Activated CD8-positive, alpha-beta memory T cell treated with anti-CD3 and anti-CD28 coated beads for 4 hours (primary cell): ENCODE measurements at places on chromosomes 1 and 21.

DNA sequence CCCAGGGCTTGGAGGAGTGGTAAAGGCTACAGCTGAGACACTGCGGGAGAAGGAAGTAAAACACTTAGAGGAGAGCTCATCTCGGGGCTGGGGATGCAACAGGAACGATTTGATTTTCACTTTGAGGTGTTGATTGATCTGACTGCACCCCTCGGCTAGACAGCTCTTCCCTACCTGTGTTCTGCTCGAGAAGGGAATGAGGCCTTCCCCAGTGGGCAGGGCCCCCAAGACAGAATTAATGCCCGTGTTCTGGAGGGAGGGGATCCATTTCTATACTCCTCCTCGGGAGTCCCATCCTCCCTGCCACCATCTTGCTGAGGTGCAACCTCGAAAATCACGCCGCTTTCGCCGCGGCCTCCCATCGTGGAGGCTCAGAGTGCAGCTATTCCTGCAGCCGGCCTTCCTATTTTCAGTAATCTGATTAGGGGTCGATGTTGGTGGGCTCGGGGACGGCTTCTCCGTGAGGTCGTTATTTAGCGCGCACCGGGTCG lies 2.4 kb downstream of the ATP2B4 start:
- DNase-seq, result no peak

- no peak for DNase-seq
Measured at GRCh38 chr1:184389446-184389845, 2.6 kb downstream of the C1orf21 start.

- DNase-seq, result no peak
Measured at GRCh38 chr1:59155351-59155750, 141.5 kb upstream of the FGGY start.

- no peak for DNase-seq
Measured at GRCh38 chr1:78088486-78088885, 42.7 kb downstream of the GIPC2 start.

GRCh38 chr1:211643324-211644212 lies 31.9 kb downstream of the NEK2 start:
- no peak for DNase-seq

GRCh38 chr1:91153341-91153740 lies 131.5 kb upstream of the ZNF644 start:
- DNase-seq, result no peak

GRCh38 chr1:53559391-53559815 lies 100.2 kb downstream of the DMRTB1 start:
- DNase-seq, result no peak

- DNase-seq, result no peak
Measured at GRCh38 chr1:158579733-158580132, at the start of gene OR10X1. Gene OR10X1 (minus strand): TSS chr1:158579899. CDS start chr1:158579899, 0 bp downstream.

- no peak for DNase-seq
Measured at GRCh38 chr1:248239478-248239877, 8.3 kb downstream of the OR2M4 start.

DNA sequence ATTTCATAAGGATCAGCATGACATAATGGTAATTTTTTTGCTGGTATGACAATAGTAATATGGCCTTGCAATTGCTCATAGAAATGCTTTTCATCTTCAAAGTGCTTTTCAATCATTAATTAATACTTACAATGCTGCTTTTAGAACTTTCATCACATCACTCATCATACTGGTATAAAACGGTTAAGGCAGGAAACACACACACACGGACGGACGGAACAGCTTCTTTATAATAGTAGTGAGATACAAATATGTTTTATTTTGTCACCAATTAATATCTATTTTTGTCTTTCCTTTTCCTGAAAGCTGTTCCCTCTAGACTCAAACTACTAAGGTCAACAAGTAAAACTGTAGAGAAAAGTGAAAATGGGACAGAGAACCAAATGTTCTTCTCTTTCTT lies 353.9 kb upstream of the PKN2 start:
- no peak for DNase-seq

GRCh38 chr1:39332291-39332690 lies 127.8 kb downstream of the MACF1 start:
- DNase-seq, result no peak

GRCh38 chr1:16011936-16012589 lies 5.8 kb downstream of the HSPB7 start:
- DNase-seq, result no peak

- no peak for DNase-seq
Measured at GRCh38 chr1:101769520-101769919, 227.2 kb downstream of the OLFM3 start.

- no peak for DNase-seq
Measured at GRCh38 chr1:100868364-100868995, 26.2 kb downstream of the EXTL2 start.

GRCh38 chr1:210883821-210884220 lies 250.1 kb downstream of the KCNH1 start:
- DNase-seq, result no peak

DNA sequence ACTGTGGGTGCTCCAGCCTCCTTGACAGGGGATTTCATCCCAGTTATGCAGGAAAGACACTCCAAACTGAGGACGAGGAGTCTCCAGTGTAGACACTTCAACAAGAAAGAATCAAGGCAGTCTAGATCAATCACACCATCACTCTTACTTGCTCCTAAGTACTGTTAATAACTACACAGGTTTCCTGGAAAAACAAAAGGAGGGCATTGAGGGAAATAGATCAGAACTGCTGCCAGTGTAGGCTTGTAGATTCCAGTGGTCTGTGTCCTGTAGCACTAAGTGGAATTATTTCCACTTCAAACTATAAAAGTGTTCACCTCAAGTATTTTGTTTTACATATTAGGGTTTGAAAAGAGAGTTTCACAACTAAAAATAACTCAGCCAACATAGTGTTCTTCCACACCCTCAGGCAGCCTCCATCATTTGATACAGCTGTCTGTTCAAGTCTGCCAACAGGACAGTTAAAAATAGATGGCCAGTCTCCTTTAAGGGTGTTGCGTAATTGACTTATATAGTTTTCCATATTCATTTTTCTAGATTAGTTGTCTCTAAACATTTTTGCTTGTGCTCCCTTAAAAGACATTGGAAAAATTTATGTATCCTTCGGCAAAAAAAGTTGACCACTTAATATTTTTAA lies 32.0 kb upstream of the AGL start:
- DNase-seq, result no peak
